Activated gamma-delta T cell treated with Interleukin-2 at 50 U/mL for 16 hours (primary cell): ENCODE measurements at places on chromosomes 16 and 17.

- no peak for DNase-seq
Observed at GRCh38 chr16:6684076-6684673, 648.5 kb upstream of the RBFOX1 start.

- DNase-seq = no peak
Observed at GRCh38 chr16:75053791-75054555, 55.1 kb downstream of the ZNRF1 start.

GRCh38 chr17:4053596-4053995, 89.2 kb downstream of the ZZEF1 start:
- DNase-seq = no peak

DNA sequence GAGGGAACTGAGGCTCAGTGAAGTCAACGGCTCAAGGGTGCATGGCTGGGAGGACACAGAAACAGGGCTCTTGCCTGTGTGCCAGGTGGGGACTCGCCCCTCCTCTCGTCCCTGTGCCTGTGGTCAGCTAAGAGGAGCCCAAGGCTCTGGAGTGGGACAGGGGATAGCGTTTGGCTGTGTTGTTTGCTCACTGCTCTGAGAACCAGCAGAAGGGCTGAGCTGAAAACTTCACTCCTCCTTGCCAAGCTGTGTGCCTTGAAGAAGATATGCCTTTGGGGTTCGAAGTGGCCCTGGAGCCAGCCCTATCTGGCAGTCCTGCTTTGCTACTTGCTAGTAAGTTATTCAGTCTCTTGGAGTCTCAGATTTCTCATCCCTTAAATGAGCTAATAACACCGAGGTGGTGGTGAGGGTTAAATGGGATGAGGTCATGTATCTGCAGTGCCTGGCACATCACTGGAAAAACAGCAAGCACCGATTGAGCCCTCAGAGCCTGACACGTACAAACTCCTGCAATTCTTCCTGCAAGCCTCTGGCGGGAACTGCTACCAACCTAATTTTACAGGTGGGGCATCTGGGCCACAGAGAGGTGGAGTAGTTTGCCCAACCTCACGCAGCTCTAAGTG, 17.7 kb downstream of the FOXL1 start:
- DNase-seq = no peak

- no peak for DNase-seq
Observed at GRCh38 chr16:89017543-89018281, 40.7 kb upstream of the CBFA2T3 start.

DNA sequence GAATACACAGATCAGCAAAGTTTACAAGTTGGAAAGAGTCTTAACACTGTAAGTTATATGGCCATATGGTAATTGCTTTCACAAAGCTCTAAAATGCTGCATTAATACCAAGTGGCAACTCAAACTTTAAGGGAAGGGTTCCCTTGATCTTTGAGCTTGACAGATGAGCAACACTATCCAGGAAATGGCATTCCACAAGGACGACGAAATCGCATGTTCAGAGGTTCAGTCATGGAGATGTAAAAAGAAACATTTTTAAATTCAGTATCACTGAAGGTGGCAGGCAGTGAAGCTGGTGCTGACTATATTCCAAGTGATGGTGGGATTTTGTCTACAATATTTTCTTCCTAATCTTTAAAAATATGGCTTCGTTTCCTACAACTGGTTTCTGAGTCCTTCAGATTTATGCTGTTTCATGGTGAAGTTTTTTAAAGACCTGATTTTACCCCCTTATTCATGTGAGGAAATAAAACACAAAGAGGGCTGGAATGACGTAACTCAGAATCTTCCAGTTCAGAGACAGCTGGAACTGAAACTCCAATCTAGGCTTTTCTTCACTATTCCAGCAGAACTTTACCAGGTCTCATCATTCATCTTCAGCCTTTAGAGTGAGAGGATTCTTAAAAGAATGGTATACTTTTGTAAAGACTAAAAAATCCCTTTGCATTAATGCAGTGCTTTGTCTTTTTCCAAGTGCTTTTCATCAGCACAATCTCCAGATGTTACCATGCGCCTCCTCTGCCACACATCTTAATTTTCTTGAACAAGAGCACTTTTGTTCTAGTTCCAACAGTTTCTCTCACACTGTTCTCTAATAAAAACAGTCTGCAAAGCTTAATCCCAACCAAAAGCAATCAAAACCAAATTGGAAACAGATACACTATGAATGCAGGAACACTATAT, 20.2 kb downstream of the CHCT1 start:
- no peak for DNase-seq

- no peak for DNase-seq
Observed at GRCh38 chr16:50169555-50170096, 16.5 kb downstream of the TENT4B start.

GRCh38 chr16:53482123-53482522, 20.9 kb downstream of the AKTIP start:
- no peak for DNase-seq

DNA sequence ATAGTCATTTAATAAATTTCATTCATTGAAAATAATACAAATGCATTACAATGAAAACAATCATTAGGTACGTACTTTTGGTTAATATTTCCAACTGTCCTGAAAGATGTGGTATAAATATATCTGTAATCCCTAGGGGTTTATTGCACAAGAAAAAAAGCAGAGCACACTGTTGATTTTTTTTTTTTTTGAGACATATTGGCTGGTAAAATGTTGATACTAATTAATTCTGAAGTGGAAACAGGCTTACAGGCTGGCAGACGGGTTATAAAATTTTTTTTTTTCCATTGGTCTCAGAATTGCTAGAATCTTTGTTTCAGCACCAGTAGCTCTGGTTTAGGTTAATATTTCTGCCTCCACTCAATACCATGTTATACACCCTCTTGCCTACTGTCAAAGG, 193.6 kb downstream of the MAP2K6 start:
- DNase-seq = no peak

DNA sequence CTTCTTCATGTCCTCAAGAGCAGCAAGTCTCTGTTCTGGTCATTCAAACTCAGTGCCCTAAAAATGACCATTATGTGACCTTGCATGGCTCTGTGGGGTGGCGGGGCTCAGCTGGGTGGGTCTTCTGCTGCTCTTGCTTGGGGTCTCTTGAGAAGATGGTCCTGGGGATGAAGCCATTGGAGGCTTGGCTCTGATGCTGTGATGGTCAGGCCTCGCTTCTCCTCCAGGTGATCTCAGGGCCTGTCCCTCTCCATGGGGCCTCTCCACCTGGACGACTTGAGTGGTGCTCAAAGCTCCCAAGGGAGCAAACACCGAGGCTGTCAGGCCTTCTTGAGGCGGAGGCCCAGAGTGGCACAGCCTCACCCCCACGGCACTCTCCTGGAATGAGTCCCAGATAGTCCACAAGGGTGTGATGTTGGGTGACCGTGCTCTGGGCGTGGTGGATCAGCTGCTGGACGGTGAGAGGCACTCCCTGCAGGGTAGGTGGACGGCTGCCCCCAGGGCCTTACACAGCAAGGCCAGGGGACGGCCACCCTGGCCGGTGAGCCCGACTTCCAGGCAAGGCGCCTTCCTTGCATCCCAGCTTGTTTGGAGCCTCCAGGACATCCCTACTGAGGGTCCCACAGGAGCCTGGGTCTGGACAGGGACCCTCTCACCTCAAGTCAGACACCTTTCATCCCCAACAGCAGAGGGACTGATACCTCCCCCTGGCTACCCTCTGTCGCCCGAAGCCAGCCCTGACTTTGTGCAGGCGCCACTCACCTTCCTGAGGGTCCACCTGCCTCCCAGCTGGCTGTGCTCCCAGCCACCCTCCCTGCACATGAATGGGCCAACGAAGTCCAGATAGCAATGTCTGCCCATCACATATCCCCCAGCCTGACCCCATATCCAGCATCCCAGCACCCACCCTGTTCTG, 48.7 kb downstream of the USP22 start:
- no peak for DNase-seq
